KBM-7 (cell line): ENCODE measurements at places on chromosomes 5 and 9.

GRCh38 chr5:7714119-7714518 lies 136.8 kb downstream of the CFAP90 start:
- no peak for DNase-seq

GRCh38 chr5:34957321-34957720 lies 28.0 kb downstream of the DNAJC21 start:
- no peak for DNase-seq

- no peak for DNase-seq
Observed at GRCh38 chr5:154418344-154418820, 27.4 kb upstream of the SAP30L start.

DNA sequence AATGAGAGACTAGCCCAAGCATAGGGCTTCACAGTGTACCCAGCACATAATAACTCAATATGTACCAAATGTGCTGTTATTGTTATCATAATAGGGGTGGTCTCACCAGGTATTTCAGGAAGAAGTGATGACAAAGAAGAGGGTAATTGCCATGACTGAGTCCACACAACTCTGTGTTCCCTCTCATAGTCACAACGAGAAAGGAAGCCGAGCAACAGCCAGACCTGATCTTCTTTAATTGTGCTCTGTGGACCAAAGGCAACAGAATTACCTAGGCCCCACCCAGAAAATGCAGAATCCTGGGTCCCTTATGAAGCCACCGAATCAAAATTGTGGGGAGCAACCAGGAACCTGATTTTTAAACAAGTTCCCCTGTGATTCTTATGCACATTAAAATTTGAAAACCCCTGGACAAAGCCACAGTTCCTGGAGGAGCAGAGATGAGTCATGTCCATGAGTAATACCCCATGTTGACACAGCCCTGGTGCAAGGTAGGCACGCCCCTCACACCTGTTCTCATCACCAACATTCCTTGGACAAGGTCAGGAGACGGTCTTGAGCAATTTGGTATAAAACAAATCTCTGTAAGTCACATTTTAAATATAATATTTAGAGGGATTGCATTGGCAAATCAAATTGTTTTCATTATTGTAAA lies 5.2 kb downstream of the FGF1 start:
- DNase-seq, result no peak

DNA sequence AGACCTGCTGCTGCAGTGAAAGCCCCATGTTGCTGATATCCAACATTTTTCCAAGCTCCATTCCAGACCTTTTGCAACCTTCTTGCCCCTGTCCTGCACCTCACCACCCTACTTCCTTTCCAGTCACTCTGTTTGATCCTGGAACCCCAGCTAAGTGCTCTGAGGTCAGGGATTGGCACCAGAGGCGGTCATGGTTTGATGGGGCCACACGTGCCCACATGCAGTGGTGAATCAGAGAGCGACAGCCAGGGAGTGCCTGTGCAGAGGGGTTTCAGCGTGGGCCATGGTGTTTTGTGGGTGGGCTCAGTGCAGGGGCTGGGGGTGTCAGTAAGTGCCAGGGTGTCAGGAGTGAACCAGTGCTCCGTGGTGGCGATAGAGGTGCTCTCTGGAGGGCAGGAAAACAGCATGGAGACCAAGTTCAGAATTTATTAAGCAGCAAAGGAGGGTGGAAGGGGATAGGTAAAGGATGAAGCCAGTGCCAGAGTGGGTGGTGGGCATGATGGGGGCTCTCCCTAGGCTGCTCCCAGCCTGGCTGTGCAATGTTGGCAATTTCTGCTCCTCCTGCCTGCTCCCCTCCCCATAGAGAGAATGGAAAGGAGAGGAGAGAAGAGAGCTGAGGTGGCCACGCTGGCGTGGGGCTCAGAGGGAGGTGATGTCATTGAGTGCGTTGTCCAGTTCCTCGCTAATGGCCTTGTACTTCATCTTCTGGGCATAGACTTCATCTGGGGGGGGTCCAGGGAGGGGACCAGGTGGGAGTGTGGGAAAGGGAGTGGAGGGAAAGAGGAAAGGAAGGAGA lies 7.0 kb downstream of the TPM2 start:
- no peak for DNase-seq

GRCh38 chr5:65611524-65611923 lies 12.6 kb downstream of the TRIM23 start:
- no peak for DNase-seq

- no peak for DNase-seq
Observed at GRCh38 chr9:4397917-4398316, 92.4 kb upstream of the SLC1A1 start.

DNA sequence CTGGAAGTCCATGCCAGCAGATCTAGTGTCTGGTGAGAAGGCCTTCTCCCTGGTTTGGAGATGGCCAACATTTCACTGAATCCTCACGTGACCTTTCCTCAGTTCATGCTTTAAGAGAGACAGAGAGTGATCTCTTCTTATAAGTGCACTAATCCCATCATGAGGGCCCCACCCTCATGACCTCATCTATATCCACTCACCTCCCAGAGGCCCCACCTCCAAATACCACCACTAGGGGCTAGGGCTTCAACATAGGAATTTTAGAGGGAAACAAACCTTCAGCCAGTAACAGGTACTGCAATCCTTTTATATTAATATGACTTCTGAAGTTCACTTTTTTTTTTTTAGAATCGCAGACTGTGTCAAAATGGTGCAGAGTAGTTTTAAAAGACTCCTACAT lies 496.9 kb upstream of the ADAMTS16 start:
- DNase-seq, result no peak

DNA sequence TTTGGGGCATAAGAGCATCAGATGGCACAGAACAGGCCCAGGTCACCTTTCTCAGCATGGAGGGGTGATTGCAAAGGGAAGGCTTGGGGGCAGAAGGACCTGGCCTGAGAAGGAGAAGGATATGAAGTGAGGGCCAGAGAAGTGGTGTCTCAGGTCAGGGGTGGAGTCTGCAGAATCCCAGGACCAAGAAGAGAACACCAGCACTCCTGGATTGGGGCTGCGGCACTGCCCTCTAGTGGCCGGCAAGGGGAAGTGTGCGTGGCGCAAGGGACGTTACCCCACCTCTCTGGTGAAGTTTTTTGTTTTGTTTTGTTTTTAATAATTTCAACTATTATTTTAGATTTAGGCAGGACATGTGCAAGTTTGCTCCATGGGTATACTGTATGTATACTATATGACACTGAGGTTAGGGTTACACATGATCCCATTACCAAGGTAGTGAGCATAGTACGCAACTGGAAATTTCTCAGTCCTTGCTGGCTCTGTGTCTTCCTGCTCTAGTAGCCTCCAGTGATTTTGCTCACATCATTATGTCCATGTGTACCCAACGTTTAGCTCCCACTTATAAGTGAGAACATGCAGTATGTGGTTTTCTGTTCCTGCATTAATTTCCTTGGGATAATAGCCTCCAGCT lies 1548.6 kb downstream of the EFNA5 start:
- DNase-seq, result peak; percentile 32

- DNase-seq, result no peak
Observed at GRCh38 chr5:17720071-17720470, 85.8 kb downstream of the TAF11L14 start.

GRCh38 chr5:92428415-92428814 lies 1045.3 kb upstream of the ARRDC3 start:
- no peak for DNase-seq

GRCh38 chr9:134449180-134449916 lies 123.1 kb downstream of the RXRA start:
- peak; percentile 91 for DNase-seq

GRCh38 chr9:124617477-124618141 lies 110.4 kb upstream of the NR5A1 start:
- DNase-seq, result peak; percentile 82

- DNase-seq, result no peak
Observed at GRCh38 chr9:127092041-127092608, 30.3 kb downstream of the ANGPTL2 start.

GRCh38 chr5:158882236-158882635 lies 217.5 kb downstream of the EBF1 start:
- no peak for DNase-seq

- DNase-seq, result no peak
Observed at GRCh38 chr9:70030156-70030555, 13.5 kb upstream of the MAMDC2 start.

DNA sequence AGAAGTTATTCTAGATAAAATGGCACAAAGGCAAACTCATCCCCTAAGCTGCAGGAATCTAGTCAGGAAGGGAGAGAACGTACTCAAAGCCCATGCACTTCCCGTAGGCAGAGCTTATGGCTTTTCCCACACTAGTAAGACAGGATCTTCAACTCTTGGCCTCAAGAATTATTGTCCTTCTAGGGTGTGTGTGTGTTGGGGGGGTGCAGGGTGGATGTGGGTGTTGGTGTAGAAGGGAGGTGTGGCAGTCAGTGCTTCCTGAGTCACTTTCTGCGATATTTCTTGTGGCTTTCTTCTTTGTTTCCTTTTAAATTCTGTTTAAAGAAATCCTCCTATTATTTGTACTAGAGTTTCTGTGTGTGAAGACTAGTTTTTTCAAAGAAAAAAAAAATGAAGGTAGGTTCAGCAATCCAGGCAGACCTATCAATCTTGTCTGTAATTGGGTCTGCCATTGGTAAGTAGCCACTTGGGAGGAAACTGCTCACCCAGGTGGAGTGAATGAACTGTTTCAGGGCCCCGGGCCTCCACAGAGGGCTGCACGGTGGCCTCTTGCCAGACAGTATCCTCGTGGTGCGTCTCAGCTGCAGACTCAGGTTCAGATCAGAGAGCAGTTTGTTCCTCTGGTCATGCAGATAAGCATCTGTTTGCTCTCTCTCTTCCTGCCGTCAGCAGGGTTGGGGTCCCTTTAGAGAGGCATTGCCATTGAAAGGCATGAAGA lies 131.9 kb downstream of the NPR3 start:
- peak; percentile 46 for DNase-seq

GRCh38 chr5:25568989-25569625 lies 924.3 kb upstream of the CDH10 start:
- peak; percentile 43 for DNase-seq

GRCh38 chr9:2810420-2811075 lies 33.3 kb downstream of the PUM3 start:
- DNase-seq, result no peak

GRCh38 chr9:136010615-136011361 lies 49.6 kb upstream of the UBAC1 start:
- no peak for DNase-seq

DNA sequence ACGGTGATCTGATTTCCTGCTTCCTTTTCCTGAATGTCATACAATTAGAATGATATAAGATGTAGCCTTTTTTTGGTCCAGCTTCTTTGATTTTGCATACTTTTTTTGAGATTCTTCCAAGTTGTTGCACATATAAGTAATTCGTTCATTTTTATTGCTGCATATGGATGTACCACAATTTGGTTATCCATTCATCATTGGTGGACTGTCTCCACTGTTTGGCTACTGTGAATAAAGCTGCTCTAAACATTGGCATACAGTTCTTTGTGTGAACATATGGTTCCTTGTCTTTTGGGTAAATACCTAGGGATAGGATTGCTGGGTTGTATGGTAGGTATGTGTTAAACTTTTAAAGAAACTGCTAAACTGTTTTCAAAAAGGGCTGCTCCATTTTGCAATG lies 52.6 kb downstream of the OR1J1 start:
- no peak for DNase-seq

DNA sequence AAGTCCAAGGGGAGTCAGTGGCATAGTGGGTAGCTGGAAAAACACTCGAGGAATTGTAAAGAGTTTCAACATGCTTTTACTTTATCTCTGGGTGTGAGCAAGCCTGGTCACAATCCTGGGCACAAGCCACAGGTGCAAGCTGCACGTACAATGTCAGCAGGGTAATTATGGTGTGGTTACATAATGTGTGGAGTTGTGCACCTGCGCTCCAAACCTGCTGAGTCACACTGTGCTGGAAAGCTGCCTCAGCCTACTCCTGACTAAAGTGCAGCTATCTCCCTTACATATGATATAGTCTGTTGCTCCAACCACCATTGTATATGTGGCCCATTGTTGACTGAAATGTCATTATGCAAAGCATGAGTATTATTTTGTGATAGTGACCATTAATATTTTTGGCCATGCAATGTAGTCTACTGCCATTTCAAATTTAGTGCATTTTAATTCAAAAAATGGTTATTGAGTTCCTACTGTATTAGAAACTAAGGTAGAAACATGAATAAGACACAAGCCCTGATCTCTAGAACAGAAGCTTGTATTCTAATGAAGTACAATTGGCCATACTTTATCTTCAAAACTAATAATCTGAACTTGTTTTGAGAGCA lies 160.9 kb upstream of the SLC30A5 start:
- DNase-seq, result peak; percentile 28

GRCh38 chr5:626850-627249 lies 14.7 kb downstream of the CEP72 start:
- no peak for DNase-seq

DNA sequence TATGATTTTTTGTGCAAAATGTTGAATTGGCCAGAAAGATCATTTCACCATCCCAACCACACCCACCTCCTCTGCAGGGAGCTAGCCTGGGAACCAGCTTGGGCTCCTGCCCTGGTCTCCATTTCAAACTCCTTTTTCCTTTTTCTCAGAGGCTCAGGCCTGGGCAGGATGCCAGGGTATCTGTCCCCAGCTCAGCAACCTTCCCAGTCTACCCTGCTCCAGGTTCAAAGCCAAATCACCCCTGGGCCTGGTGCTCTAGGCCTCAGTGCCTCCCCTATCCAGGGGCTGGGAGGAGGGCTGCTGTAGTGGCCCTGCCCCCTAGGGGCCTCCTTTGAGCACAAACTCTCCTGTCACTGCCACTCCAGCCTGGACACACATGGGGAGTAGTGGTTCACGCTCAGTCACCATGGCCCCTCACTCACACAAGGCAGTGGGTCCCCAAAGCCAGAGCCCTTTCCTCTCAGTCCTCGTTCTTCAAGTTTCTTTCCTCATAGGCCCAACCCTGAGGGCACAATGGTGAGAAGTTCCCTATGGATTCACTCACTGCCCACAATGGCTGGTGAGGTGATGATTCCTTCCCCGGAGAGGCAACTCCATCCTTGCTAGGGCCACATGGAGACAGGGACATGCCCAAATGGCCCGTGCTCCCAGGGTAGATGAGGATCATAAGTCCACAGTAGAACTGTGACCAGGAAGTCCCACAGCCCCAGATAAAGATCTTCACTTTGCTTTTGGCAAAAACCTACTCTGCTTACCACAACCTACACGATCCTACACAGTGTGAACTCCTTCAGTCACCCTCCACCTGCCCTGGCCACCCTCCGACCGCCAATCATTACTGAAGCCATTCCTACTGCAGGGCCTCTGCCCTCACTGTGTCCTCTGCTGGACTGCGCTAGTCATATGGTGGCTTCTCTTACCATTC lies 1.6 kb upstream of the ST6GALNAC4 start:
- peak; percentile 45 for DNase-seq

DNA sequence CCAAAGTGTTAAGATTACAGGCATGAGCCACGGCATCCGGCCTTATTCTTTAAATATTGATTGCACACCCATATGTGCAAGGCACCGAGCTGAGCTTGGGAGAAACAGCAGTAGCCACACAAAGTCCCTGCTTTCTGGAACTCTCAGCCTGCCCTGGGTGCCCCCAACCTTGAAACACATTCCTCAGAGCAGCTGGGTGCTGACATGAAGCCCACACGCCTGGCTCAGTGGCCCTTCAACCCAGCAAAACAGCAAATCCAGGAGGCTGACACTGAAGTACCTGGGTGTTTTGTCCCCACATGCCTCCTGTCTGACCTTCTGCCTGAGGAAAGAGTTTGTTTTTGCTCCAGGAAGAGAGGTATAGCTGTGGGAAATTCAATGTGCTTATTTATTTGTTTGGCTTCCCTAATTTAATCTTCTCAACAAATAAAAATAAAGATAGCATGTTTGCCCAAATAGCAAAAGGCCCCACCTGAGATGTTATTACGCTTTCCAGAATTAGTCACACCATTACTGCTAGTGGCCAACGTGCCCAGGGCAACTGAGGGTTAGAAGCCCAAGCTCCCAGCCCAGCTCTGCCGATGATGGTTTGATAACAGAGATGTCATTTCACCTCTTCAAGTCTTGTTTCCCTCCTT lies 13.4 kb upstream of the TCOF1 start:
- DNase-seq, result no peak

- no peak for DNase-seq
Observed at GRCh38 chr5:42037379-42037932, 112.4 kb downstream of the FBXO4 start.
